ENCODE measurements at places on chromosomes 7 and 10.

GRCh38 chr10:101587725-101588653 is at the start of the genes DPCD and POLL:
Gene DPCD, plus strand, starts transcription at chr10:101588321. Its CDS starts 16 bp downstream, at chr10:101588337.
Gene POLL, minus strand, starts transcription at chr10:101588257. Its CDS starts 897 bp downstream, at chr10:101587360.
- DNase-seq = peak; percentile 93

GRCh38 chr10:16809074-16809718 is 8.0 kb downstream of the RSU1 start:
- peak; percentile 53 for DNase-seq

DNA sequence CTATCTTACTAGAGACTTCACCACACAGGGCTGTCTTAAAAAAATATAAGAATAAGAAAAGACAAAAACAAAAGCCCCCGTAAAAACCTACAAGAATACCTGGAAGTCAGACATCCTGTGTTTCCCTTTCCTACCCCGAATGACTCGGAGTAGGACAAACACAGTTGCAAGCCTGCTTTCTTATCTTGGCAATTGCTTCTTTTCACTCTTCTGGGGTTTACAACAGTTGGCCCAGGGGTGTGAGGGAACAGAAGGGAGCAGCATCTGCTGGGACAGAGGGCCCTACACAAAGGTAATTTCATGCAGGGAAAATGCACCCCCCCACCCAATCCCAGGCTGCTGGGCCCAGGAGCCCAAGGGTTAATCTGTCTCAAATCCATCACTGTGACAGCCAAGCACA is 220.6 kb downstream of the ARHGAP12 start:
- DNase-seq = no peak

GRCh38 chr10:51886438-51887068 is 187.2 kb upstream of the CSTF2T start:
- peak; percentile 74 for DNase-seq

- peak; percentile 24 for DNase-seq
These were observed 71.3 kb downstream of the KCND2 start for GRCh38 chr7:120344276-120344675.

DNA sequence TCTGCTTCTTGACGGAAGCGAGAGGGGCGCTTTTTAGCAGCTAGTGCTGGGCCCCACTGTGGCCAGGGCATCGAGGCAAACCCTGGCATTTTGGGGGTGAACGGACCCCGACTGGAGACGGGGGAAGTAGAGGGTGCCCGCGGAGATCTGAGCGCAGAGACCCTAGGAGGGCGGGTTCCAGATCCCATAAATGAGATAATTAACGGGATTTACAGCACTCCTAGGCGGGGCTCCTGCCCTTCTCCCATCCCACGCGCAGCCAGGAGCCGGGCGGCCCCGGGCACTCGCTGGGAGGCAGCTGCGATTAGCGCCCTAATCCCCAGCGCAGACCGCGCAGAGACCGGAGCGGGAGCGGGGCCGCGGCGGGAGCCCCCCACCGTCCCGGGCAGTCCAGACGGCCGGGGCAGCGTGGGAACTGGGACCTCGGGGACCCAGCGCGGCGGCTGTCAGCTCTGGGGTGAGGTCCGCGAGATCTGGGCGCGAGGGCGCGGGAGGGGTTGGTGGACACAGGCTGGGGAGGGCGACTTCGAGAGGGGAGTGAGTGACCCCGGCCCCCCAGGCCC is 735 bp downstream of the JCAD start:
- DNase-seq = no peak

DNA sequence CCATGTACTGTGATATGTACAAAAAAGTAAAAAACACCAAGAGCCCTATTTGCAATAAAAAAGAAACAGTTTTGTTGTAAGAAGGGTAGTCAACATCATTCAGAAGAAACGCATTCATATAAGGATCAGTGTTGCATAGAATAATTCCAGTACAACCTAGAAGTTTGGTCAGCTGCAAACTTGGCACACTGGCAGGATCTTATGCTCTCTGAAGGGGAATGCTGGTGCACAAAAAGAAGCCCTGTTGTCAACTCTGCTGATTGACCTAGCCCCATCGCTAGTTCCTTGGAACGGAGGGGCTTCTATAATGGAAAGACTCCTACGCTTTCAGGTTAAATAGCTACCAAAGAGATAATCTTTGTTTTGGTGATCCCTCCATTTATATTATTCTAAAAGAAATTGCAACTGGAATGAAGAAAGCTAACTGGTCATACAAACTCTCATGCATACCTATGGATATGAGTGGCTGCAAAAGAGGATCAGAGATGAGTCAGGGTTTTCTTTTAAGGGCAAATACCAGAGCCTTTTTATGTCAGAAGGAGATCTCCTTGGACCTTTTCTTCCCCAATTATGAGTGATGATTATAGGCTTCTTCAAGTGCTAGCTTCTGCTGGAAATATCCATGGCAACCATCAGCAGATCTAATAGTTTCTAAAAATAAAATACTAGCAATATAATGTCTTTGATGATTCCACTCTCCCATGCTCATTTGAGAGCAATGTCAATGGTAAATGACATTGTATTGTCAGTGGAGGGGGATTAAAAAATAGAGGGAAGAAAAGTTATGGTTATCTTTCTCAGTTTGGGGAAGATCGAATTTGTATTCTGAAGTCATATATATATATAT is 312.4 kb upstream of the CACNA2D1 start:
- DNase-seq = peak; percentile 55

DNA sequence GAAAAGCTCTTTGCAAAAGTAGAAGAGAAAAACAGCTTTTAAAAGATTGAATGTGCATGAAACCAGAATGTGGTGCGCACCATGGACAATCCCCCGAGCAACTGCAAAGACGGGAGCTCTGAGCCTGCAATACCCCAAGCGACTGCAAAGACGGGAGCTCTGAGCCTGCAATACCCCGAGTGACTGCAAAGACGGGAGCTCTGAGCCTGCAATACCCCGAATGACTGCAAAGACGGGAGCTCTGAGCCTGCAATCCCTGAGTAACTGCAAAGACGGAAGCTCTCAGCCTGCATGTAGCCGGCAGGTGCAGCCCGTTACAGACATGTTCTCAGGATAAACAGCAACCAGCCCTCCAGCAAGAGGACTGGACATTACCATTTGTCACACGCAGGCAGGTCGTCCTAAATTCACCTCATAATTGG is 6.2 kb downstream of the ZNF775 start:
- DNase-seq = no peak

- DNase-seq = peak; percentile 90
These were observed 111.8 kb downstream of the JAZF1 start for GRCh38 chr7:28068811-28069216.

DNA sequence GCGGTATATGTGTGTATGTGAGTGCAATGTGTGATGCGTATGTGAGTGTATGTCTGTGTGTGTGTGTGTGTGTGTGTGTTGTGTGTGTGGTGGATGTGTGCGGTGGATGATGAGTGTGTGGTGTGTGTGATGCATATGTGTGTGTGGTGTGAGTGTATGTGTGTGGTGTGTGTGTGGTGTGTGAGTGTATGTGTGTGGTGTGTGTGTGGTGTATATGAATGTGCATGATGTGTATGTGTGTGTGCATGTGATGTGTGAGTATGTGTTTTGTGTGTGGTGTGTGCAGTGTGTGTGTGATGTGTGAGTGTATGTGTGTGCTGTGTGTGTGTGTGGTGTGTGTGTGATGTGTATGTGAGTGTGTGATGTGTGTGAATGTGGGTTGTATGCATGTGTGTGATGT is 222.0 kb downstream of the SKAP2 start:
- no peak for DNase-seq

GRCh38 chr10:132974249-132974796 is 32.0 kb upstream of the CFAP46 start:
- DNase-seq = no peak

DNA sequence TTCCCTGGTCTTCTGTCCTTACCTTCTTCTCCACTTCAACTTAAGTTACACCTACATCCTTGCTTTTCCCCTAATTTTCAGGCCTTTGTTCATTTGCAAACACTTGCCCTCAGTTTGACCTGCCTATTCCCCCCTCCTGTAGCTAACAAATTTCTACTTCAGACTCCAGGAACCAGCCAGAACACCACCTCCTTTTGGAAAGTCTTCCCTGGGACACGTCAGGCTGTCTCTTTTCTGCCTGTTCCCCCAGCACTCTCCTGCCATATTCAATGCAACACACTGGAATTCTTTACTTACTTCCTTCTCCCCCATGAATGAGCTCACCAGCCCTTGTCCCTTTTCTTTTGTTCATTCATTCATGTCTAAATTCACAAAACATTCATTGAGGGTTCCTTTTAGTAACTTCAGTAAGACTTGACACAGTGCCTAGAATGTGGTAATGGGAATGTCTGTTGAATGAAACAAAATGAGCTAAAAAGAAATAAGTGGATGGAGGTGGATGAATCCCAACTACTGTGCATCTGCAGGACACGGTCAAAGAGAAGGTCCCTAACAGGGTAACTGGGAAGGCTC is 478.0 kb downstream of the KCNMA1 start:
- peak; percentile 65 for DNase-seq

GRCh38 chr10:110141185-110141584 is 66.2 kb upstream of the MXI1 start:
- DNase-seq = peak; percentile 30

DNA sequence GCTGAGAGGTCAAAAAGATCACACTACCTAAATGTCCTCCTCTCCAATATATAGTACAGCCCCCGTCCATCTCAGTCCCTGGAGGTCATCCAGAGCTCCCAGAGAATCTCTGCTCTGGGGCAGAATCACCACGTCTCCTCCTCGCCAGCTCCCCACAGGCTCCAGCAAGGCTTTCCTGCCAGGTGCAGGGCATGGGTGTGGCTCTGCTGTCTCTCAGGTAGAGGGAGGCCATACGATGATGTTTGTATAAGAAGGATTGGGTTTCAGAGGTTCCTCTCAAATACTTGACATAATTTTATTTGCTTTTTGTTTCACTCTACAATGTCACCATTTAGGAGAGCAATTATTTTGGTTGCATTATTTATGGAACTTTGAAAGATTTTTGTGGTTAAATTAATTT is 98.3 kb upstream of the PRSS58 start:
- no peak for DNase-seq

Data from fibroblast of mammary gland (primary cell).